ENCODE measurements at places on chromosomes 7 and 10. TPM values are rescaled to one million over a fixed set of nuclear protein-coding genes. Genes with fewer than 3 reads are reported as not detected.

OR2A12 gene
- total RNA-seq, result not detected

EBF3 gene
- total RNA-seq, result 8.6 TPM

GRM3 gene
- not detected for total RNA-seq

PLXNA4 gene
- total RNA-seq, result 10.4 TPM

ANKRD1 gene
- 6,714 TPM for total RNA-seq

CDHR1 gene
- 0.46 TPM for total RNA-seq

KIF20B gene
- 1.9 TPM for total RNA-seq

C7orf33 gene
- not detected for total RNA-seq

SMKR1 gene
- total RNA-seq, result not detected

SYT15B gene
- total RNA-seq, result 0.88 TPM

LIPJ gene
- not detected for total RNA-seq

SFMBT2 gene
- total RNA-seq, result 5.3 TPM

SYT15 gene
- 2.9 TPM for total RNA-seq

SPDYE5 gene
- not detected for total RNA-seq

SLC18A2 gene
- total RNA-seq, result 0.18 TPM

OPN1SW gene
- total RNA-seq, result not detected

GSAP gene
- 5.4 TPM for total RNA-seq

SCRN1 gene
- total RNA-seq, result 34.7 TPM

KIAA1549 gene
- total RNA-seq, result 1.9 TPM

HHEX gene
- total RNA-seq, result 5.0 TPM

DGKI gene
- total RNA-seq, result 0.40 TPM

SPDYE2 gene
- total RNA-seq, result not detected

ANKRD2 gene
- 517 TPM for total RNA-seq

PDK4 gene
- 78.9 TPM for total RNA-seq

STEAP4 gene
- 17.6 TPM for total RNA-seq

SPAM1 gene
- total RNA-seq, result not detected

SPDYE9 gene
- not detected for total RNA-seq

MYOZ1 gene
- total RNA-seq, result 1.1 TPM

ZNF735 gene
- total RNA-seq, result not detected

NPFFR1 gene
- not detected for total RNA-seq

TAS2R40 gene
- not detected for total RNA-seq

PYROXD2 gene
- total RNA-seq, result 16.1 TPM

ACTL6B gene
- total RNA-seq, result not detected

SUPV3L1 gene
- 27.0 TPM for total RNA-seq

MICALL2 gene
- 8.4 TPM for total RNA-seq

IFIT2 gene
- 9.0 TPM for total RNA-seq

TAS2R41 gene
- not detected for total RNA-seq

OR13A1 gene
- total RNA-seq, result not detected

CASP7 gene
- total RNA-seq, result 10.6 TPM

ZNF804B gene
- not detected for total RNA-seq

CRPPA gene
- 5.6 TPM for total RNA-seq

NANOS1 gene
- 19.5 TPM for total RNA-seq

AGBL3 gene
- total RNA-seq, result 0.63 TPM

ITPRID1 gene
- not detected for total RNA-seq

GDF10 gene
- total RNA-seq, result 0.22 TPM

LYZL2 gene
- not detected for total RNA-seq

CALML3 gene
- total RNA-seq, result not detected

GALNT17 gene
- total RNA-seq, result 35.1 TPM

BRAF gene
- 19.7 TPM for total RNA-seq

MYO1G gene
- total RNA-seq, result 4.9 TPM

LIPF gene
- total RNA-seq, result not detected

SFRP4 gene
- 0.87 TPM for total RNA-seq

NSUN5 gene
- 24.2 TPM for total RNA-seq

GNG11 gene
- 21.9 TPM for total RNA-seq

Data from heart left ventricle (tissue), 16 donors.